ENCODE measurements at places on chromosomes 3 and 15. TPM values are rescaled to one million over a fixed set of nuclear protein-coding genes. Genes with fewer than 3 reads are reported as not detected.

The CCR9 gene
- not detected for total RNA-seq

DNA sequence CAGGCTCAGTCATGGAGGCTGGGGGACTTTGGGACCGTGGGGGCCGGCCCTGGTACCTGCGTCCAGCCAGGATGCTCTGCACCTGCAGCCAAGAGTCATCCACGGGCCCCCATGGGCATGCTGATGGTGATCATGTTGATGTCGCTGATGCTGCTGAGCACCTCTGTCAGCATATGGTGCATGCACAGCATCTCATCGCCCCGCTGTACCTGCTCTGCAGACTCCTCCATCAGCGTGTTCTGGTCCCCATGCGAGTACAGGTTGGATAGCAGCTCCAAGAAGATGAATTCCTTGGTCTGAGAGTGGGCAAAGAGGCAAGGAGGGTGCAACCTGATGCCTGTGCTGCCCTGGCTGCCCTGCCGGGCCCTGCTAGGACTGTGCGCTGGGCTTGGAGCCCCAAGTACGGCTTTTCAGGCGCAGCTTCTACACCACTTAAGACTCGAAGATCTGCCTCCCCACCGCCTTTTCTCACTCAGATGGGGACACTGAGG, 7.2 kb downstream of the RPS17 start:
- peak; percentile 30 for DNase-seq

The CHL1 gene
- total RNA-seq: 0.04 TPM

DNA sequence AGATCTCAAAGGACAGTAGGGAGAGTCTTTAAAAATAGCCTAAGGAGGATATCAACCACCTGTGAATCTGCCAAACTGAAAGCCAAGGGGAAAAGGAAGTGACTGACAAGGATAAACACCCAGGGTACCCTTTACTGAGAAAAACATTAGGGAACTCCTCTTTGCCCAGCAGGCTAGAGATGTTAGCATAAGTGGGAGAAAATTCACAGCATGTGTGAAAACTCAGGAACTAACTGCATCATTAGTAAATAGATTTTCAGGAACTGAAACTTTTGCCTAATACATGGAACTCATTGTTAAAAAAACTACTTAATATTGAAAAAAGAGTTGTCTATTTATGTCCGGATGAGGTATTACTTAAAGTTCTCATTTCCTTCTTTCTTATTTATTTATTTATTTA, 375.5 kb downstream of the NTRK3 start:
- no peak for DNase-seq

- no peak for DNase-seq
These were observed 8.2 kb upstream of the GCSAM start for GRCh38 chr3:112141293-112141692.

The ATP2C1 gene
- 64.9 TPM for total RNA-seq

GRCh38 chr3:112598731-112599130, 36.9 kb downstream of the SLC35A5 start:
- no peak for DNase-seq

The NANOGP8 gene
- total RNA-seq: 91.5 TPM

The ST8SIA2 gene
- 3.2 TPM for total RNA-seq

- no peak for DNase-seq
These were observed 35.5 kb downstream of the CYFIP1 start for GRCh38 chr15:22944651-22945050.

The ANKRD34C gene
- not detected for total RNA-seq
